RPMI7951 (cell line): ENCODE measurements at places on chromosomes 2 and 18. TPM values are rescaled to one million over a fixed set of nuclear protein-coding genes. Genes with fewer than 3 reads are reported as not detected.

DNA sequence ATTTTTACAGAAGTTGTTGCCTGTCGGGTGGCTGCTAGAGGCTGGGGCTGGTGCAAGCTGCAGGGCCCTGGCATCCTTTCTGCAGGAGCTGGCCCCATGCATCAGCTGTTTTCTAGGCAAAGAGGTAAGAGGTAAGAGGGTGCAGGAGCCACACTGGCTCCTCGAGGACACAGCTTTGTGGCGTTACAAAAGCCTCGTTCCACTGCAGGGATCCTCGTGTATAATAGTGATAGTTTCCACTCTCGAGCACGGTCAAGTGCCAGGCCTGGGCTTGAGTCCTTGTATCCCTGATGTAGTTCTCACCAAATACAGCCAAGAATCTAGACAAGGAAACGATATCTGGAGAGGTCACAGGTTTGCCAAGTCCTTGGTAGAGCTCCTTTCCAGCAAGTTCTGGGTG is 33.2 kb upstream of the FHOD3 start:
- DNase-seq = no peak

RAX gene
- not detected in 2 replicates for total RNA-seq

SPATA3 gene
- not detected in 2 replicates for total RNA-seq

EPG5 gene
- 10.1 and 11.5 TPM in 2 replicates for total RNA-seq

SOCS6 gene
- total RNA-seq = 20.1 and 27.6 TPM in 2 replicates
